Hematopoietic multipotent progenitor cell treated with erythropoietin and hydrocortisone succinate and interleukin-3 and kit ligand, for 15 days (in vitro differentiated cells): ENCODE measurements at places on chromosomes 4 and X.

DNA sequence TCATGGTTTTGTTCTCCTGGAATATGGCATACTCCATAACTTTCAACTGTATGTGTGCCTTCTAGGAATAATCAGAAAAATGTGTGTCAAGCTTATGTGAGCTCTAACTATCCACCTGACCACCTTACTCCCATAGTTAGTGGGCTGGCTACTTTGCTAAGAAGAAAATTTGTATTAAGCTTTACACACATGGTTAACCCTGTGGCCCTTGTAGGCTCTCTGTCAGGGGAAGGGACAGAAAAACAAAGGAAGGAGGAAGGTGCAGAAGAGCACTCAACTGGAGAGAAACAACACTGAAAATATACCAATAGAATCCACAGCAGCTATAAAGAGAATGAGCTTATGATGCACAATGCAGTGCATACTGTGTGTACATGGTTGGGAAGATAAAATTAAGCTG, 84.6 kb downstream of the PPP3CA start:
- no peak for DNase-seq

DNA sequence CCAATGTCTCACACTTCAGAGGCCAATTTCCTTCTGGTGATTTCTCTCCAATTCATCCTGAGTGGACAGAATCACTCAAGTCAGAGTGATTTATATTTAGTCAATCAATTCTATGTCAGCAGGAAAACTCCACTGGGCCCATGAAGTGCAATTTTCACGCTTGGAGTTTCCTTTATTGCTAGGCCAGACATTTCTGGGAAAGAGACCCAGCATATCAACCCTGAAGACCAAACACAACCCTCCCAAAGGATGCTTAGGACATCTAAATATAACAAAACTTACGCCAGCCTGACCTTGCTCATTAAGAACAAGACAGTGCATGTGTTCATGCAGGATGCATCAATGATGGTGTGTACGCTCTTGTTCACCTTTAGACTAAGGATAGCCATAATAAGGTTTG, 156.4 kb downstream of the RASL11B start:
- no peak for DNase-seq

DNA sequence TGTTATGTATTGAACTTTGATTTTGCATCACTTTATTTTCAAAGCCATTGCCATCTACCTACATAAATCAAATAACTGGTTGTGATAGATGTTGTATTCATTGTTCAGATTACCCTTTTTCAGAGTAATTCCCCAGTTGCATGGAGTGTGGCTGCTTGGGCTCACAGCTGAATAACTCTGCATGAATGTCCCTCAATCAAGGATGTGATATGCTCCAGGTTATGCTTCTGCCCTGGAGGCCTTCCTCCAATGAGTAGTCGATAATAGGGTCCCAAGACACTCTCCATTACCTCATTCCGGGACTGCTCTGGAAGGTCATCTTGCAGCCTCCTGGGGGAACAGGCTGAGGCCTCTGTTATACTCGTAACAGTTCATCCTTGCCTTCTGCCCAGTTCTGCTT, 251.8 kb downstream of the ADGRL3 start:
- DNase-seq = no peak

GRCh38 chr4:1448589-1449420, 42.6 kb upstream of the NKX1-1 start:
- no peak for DNase-seq

DNA sequence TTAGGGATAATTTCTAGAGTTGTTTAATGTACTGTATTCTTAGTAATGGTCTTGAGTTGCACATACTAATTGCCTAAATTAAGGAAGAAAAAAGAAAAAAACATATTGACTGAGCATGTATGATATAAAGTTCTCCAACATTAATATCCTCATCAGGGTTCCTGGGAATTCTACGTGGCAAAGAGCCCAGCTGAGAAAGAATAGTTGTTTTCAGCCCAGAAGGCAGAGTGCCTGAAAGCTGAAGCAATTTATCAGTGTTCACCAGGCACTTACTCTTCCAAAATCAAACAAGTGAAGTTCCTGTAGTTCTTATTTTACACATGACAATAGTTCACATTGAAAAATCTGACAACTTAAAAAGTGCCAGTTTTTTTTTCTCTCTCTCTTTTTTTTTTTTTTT, 27.7 kb downstream of the YIPF7 start:
- DNase-seq = no peak

- DNase-seq = no peak
These were observed 1972.6 kb downstream of the ARAP2 start for GRCh38 chr4:34271479-34272355.

DNA sequence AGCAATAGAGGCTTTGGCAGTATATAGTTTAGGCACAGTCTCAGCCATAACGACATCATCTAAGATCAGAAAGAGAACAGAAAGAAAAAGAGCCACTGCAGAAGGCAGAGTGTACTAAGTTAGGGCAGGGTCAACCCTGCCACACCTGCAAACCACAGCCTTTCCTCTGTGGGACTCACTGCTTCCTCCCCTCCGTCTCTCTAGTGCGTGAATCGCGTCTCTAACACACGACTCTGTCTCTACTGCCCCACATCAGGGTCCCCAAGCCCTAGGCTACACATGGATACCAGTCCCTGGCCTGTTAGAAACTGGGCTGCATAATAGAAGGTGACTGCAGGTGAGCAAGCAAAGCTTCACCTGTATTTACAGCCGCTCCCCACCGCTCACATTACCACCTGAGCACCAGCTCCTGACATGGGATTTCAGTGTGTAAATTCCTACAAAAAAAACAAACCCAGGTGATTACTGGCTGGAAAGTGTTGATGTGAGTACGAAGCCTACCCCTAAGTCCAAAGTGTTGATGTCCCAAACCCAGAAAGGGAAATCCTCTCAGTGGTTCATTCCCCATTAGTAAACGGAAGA, 128.9 kb downstream of the PRKX start:
- no peak for DNase-seq

DNA sequence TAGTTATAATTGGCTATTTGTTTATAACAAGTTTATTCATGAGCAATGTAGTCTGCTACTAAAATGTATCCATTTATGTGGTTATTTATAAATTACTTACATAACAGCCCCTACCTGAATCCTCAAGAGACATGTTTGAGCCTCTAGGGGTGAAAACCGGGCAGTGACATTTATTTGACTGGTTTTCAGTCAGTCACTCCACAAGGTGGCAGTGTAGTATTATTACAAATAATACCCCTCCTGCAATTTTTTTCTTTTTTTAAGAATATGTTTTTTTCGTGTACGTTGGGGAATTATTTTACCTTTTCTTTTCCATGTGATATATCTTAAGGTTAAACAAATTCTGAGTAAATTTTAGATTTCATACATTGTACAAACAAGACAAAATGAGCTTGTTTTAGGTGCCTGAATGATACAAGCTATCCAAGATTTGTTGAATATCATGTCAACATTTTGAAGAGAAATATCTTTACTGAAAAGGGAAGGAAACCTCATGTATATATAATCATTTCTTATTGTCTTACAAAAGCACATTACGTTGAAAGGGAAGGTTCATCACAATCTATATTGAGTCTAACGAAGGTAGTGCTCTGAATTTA, 598.7 kb upstream of the TECRL start:
- DNase-seq = no peak

GRCh38 chr4:64796581-64796980, 387.3 kb upstream of the TECRL start:
- no peak for DNase-seq

DNA sequence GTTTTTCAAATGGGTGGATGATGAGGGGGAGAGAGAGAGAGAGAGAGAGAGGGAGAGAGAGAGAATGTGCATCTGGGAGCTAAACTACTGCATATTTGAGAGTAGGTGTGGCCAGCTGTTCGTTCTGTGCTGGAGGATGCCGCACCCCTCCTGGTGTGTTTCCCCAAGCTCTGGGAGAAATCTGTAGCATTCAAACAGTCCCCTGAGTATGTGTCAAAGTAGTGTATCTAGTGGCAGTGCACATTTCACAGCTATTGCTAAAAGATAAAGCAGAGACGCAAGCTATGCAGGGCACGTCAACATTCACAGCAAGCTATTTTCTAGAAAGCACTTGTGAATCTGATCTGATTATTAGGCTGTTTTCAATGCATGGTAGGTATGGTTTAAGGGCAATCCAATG, 83.5 kb upstream of the LIMCH1 start:
- no peak for DNase-seq

- DNase-seq = no peak
These were observed 14.8 kb downstream of the AMTN start for GRCh38 chr4:70533211-70533610.

- no peak for DNase-seq
These were observed 234.8 kb upstream of the HHIP start for GRCh38 chr4:144411119-144411518.

DNA sequence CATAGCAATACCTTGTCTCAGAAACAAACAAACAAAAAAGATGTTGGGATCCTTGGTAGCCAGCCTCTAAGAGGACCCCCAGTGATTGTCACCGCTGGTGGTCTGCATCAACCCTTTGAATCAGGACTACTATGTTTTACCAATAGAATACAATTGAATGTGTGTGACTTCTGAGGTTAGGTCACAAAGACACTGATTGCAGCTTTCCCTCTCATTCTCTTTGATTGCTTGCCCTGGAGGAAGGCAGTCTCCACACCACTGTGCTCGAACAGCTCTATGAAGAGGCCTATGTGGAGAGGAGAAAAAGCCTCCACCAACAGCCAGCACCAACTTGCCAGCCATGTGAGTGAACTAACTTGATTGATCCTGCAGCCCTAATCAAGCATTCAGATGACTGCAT, 2.8 kb upstream of the SMIM14 start:
- DNase-seq = no peak

GRCh38 chr4:21134994-21135393, 434.7 kb downstream of the PACRGL start:
- no peak for DNase-seq

DNA sequence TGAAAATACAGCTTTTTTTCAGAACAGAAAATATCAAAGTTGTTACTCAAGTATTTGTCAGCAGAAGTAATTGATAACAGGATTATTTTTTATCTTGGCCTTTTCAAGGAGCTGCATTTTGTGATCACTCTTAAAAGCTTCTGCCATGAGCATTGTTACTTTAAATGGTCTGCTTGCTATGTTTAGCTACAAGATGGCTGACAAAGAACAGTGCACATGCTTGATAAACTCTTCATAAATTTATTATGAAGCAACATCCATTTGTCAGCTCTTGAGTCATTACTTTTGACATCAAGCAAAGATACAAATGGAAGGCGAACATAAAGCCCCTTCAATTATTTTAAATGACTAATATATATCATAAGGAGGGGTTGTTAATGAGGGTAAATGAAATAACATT, 205.4 kb upstream of the RPS6KA3 start:
- no peak for DNase-seq

DNA sequence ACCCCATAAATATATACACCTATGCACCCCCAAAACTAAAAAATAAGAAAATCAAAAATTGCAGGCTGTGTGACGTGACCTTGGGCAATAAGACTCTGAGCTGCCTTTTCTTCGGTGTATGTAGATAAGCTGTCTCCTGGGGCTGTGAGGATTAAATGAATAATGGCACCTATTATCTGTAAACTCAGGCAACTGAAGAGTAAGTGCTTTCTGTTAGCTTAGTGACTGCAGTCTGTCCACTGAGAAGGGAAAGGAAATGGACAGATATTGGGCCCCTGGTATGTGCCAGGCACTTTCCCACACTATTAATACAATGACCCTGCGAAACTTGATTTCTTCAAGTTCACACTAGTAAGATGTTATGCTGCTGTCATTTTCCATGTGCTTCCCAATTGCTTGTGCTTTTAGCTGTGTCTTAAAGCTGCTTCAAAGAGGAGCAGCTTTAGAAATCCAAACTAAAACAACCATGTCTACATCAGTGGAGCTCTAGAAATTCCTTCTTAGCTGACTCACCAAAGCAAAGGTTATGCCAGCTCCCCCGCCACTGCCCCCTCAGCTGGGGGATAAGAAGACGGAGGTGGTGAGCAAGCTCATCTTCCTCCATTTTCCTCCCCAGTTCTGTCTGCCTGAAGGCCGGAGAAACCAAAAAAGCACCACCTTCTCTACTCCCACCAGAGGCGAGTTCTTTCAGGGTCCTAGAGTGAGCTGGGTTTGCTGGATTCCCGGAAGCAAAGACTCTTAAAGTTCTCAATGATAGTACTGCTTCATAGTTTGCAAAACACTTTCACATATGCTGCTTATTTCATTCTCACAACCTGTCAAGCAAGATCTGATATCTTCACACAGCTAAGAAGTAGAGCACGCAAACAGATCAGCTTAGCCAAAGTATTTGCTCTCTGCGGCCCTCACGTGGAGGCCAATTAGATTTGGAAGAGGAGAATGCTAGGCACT, 8.8 kb upstream of the DGAT2L6 start:
- DNase-seq = no peak
